ENCODE measurements at places on chromosomes 4 and X.

GRCh38 chr4:62676962-62677361 lies 1476.8 kb downstream of the ADGRL3 start:
- DNase-seq, result no peak

- no peak for DNase-seq
Observed at GRCh38 chrX:133746593-133746992, 238.8 kb downstream of the GPC3 start.

- DNase-seq, result no peak
Observed at GRCh38 chrX:153639177-153640044, 7.6 kb upstream of the DUSP9 start.

- DNase-seq, result no peak
Observed at GRCh38 chr4:33606951-33607350, 2637.4 kb downstream of the ARAP2 start.

- DNase-seq, result no peak
Observed at GRCh38 chrX:14873676-14874049, 442 bp downstream of the MOSPD2 start.

DNA sequence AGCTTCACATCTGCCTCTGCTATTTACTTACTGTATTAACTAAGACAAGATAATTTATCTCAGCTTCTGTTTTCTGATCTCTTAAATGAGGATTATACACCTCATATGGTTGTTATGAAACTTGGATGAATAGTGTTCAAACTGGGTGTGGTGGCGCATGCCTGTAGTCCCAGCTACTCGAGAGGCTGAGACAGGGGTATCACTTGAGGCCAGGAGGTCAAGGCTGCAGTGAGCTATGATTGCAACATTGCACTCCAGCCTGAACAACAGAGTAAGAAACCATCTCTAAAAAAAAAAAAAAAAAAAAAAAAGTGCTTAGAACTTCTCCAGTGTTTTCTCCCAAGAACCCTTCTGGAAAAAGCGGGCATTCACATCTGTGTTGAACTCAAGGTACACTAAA lies 19.8 kb upstream of the KLF3 start:
- DNase-seq, result no peak

DNA sequence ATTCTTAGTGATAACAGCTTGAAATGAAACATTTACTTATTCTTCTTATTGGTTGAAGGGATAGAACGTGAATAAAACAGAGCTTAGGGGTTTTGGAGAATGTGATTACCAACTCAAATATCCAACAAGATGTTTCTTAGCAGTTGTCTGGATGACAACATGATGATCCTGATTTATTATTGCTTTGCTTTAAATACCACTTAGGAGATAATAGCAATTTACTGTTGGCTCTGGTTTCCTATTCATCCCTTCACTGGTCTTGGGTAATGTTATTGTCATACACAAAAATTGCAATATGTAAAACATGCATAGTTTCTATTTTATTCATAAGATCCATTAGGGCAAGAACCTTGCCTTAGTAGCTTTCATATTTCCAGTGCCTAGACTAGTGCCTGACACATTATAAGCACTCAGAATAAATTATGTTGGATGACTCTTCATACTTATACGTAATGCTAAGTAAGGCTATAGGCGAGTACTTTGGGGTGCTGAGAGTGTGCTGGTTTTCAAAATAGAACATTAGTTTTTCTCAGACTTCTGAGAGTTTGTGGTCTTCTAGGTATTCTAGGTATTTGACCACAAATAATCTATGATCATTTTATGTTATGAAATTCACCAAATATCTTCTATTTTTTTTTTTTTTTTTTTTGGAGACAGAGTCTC lies 58.6 kb upstream of the PGRMC2 start:
- DNase-seq, result no peak

- DNase-seq, result no peak
Observed at GRCh38 chr4:92483341-92483740, 179.6 kb downstream of the GRID2 start.

- no peak for DNase-seq
Observed at GRCh38 chr4:70722199-70722791, 531 bp downstream of the RUFY3 start.

DNA sequence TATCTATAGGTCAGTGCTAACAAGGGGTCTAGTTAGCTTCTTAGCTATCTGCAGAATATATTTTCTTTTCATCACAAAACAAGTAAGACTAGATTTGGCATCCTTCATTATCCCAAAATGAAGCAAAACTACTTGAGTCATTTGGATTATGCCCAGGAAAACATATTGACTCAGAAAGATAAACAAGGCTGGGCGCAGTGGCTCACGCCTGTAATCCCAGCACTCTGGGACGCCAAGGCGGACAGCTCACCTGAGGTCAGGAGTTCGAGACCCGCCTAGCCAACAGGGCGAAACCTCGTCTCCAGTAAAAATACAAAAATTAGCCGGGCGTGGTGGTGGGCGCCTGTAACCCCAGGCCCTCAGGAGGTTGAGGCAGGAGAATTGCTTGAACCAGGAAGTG lies 18.0 kb upstream of the MND1 start:
- no peak for DNase-seq

- no peak for DNase-seq
Observed at GRCh38 chr4:172721659-172722058, 447.0 kb upstream of the GALNT7 start.

- no peak for DNase-seq
Observed at GRCh38 chrX:120761810-120762209, 113.9 kb downstream of the CT47B1 start.

DNA sequence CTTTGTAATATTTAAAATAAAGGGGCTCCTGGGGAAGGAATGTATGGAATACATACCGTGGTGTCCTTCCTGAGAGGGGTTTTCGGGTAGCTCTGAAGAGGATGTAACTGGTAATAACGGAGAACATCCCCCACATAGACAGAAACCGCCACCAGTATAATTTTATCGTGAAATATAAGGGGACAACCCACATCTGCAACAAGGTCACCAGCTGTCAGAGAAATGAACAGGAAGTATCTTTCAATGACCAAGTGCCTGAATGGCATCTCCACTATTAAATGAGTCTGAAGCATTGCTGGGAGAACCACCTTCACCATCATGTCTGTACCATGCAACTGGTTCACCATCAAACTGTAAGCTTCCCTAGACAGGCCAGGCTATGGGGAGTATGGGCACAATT lies 31.7 kb downstream of the RNF175 start:
- DNase-seq, result no peak

DNA sequence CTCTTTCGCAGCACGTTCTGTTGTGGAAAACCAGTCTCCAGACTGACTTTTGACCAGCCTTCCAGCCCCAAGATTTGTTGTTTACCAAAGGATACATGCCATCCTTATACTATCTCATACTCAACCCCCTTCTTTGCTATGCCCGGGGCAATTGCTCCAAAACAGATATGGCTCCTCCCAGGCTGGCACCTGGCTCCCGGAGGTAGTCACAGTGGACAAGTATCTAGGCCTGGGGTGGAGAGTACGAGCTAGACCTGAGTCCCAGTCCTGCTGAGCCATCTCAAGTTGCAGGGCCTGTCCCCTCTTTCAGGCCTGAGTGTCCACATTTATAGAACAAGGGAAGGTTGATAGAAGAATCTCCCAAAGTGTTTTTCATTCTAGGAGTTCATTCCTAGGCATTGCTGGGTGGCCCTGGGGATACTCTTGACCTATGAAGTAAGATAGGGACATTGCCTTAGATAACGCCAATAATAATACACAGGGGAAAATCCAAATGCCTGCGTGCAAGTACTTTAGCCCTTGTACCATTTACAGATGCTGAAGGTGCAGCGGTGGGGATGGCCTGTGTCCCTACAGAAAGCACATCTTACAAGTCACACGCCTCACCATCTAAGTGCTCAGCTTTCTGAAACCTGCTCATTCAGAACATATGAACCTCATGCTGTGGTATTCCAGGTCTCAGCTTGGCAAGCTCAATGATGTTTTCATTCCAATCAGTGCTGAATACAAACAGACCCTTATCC lies 136.7 kb upstream of the MAMLD1 start:
- no peak for DNase-seq

GRCh38 chr4:185210102-185210981 lies 944 bp downstream of the SNX25 start:
- no peak for DNase-seq

GRCh38 chrX:44945736-44946135 lies 72.7 kb downstream of the KDM6A start:
- no peak for DNase-seq

DNA sequence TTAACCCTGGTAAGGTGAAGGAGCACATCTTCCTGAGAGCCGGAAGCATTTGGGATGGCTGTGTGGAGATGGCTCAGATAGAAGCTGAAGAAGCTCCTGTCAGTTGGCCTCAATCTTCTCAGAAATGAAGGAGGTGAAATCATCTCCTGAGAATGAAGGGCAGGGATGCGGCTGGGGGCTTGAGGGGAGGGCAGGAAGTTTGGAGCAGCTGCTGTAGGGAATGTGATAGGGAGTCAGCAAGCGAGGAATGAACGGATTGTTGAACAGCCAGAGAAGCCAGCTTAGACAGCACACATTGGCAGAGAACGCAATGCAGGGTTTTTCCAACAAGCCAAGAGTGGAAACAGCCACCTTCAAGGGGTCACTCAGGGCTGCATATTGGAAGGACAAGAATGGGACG lies 10.0 kb downstream of the KCNE5 start:
- no peak for DNase-seq

- no peak for DNase-seq
Observed at GRCh38 chrX:119249891-119250290, 13.8 kb downstream of the PGRMC1 start.

GRCh38 chr4:183876268-183876934 lies 28.7 kb upstream of the STOX2 start:
- no peak for DNase-seq

DNA sequence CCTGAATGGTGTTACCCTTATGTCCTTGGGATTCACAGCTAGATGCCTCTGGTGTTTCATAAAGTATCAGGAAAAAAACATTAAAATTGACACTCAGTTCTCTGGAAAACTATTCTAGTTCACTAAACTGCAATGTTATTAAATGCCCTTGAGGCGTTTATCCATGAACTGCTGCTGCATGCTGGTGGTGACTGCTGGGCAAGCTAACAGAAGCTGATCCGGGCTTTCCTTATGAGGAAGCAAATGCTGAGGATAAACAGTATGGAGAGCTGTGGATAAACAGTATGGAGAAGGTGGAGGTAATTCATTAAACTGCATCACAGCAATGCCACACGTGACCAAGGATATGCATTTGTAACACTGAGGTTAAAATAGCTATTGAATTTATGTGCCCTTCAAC lies 227.0 kb downstream of the NR3C2 start:
- no peak for DNase-seq

DNA sequence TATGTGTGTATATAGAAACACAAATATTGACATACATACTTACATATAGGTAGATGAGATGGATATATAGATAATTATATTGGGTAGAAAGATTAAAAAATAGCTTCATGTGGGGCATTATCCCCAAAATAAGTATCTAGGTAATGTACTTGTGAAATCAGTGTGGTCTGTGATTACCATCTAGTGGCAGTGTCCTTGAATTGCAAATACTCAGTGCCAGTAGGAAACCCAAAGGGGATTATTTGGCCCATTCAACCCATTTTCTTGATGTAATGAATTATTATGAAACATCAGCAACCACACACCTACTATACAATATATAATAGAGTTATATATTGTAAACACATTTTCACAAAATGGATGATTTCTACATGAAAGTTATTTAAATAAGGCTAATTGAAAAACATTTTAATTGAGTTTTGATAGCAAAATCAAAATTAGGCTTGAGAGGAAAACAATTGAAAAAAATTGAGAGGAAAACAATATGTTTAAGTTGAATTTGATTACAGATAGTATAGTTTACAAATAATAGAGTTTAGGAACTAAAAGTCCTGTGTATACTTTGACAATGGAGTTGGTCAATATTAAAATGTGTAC lies 389.4 kb downstream of the GALNTL6 start:
- DNase-seq, result no peak

- DNase-seq, result no peak
Observed at GRCh38 chrX:153573984-153574383, 25.0 kb downstream of the CCNQ start.

DNA sequence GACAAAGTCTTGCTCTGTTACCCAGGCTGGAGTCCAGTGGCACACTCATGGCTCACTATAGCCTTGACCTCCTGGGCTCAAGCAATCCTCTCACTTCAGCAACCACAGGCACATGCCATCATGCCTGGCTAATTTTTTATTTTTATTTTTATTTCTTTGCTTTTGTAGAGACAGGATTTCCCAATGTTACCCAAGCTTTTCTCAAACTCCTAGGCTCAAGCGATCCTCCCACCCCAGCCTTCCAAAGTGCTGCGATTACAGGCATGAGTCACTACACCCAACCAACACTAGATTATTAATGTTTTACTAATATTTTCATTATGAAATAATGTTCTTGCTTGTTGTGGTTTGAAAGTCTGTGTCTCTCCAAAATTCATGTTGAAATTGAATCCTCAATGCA lies 5.2 kb upstream of the ACTRT1 start:
- no peak for DNase-seq

DNA sequence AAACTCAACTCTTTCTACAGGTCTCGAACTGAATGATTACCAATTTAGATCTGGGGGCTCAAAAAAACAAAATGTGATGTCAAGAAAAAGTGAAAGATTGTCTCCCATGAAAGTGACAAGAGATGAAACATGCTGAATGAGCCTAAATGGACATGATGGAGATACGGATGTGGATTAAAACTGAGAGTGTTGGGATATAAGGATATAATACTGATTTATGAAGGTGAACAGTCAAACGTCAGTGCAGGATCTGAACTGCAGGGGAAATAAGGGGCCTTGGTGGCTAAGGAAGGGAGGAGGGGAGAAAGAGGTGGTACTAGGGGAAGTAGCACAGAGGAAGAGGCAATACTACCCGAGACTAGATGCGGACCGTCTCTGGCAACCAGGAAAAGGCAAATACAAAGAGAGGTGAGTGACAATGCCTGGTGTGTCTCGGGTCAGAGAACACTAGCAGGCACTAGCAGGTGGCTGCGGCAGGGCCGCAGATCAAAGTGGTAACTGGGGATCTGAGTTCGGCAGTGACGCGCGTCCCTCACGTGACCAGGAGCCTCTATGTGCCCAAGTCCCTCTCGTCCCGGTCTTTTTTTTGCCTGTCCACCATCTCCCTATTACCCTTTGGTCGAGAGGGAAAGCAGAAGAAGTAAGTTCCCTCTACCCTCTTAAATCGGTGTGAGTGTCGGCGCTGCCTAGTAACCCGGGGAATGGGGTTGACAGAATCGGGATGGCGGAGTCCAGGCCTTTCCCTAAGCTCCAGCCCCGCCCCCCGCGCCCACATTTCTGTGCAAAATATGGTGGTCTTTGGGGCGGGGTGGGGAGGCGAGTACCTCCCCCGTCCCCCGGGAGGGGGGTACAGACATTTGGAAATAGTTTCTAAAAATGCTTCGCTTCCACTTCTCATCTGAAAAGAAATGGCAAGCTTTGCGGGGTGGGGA lies at the start of gene TCEAL1:
Gene TCEAL1, plus strand, starts transcription at position 590 of the 932 bp plus-strand sequence. CDS start 942 bp downstream, outside the sequence.
- DNase-seq, result no peak

All from cerebellar nuclear complex (tissue), 1 donor.